ENCODE measurements at places on chromosomes 3 and 15. TPM values are rescaled to one million over a fixed set of nuclear protein-coding genes. Genes with fewer than 3 reads are reported as not detected.

DNA sequence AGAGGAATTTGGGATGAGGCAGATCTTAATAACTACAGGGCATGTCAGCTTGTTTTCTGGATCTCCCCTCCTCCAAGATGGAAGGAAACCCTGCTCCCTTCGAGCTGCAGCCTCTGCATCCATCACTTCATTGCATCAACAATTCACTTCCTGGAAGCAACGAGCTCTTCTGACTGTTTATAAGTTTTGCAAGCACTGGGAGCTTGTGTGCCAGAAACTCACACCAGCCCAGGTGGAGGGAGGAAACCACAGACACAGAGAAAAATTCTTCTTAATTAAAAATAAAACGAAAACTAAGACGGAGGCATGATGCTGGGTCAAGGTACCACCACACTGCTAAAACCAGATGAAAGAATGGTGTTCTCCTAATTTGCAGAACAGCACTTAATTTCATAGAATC is 10.6 kb downstream of the LRIG1 start:
- DNase-seq, result no peak

Gene MGLL
- total RNA-seq, result 0.29 TPM

- no peak for DNase-seq
Observed at GRCh38 chr15:29890336-29891095, 68.2 kb upstream of the TJP1 start.

GRCh38 chr3:33212406-33212805 is 6.2 kb downstream of the SUSD5 start:
- DNase-seq, result no peak

- DNase-seq, result no peak
Observed at GRCh38 chr3:66823009-66823397, 175.1 kb upstream of the KBTBD8 start.

Gene IQCF5
- not detected for total RNA-seq

DNA sequence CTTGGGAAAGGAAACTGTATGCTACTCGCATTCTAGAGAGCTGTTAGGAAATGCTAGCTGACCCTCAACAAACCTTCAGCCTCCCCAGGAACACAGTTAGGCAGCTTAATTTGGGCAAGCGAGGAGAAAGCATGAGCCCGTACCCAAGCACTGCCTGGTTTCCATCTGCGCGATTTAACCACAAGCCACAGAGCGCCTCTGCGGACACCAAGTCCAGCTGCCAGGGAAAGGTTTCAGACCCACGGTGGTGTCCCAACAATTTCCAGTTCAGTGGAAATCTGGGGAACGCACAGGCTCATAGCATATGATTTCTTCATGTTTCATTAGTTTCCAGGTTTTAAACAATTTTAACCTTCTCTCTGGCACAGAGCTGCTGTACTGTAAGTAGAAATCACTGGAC is 617.6 kb downstream of the FHIT start:
- DNase-seq, result no peak

Gene CLDN11
- not detected for total RNA-seq

DNA sequence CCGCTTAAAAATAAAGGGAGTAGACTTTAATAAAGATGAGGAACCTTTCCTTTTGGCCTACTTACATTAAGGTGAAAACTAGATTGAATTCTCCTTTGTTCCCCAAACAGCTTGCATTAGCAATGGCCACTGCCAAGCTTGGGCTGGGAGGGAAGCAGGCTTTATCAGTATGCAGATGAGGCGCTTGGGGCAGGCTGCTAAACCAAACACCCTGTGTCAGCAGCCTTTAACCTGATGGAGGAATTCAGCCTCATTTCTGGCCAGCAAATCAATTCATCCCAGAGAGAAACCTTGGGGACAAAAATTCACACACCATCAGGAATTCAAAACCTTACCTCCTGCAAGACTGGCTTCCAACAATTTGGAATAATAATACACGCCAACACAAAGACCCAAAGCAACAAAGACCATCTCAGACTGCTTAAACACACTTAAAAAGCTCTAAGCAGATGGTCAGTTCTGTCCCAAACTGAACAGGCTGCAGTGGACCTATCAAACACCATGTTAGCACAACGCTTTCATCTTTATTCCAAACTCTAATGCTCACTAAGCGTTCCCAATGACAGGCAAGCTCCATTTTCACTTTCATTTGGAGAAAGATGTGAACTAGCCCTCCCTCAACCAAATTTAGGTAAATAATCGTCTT is 255.1 kb upstream of the CMC1 start:
- no peak for DNase-seq

- DNase-seq, result no peak
Observed at GRCh38 chr3:104514776-104515175, 851.9 kb upstream of the ALCAM start.

DNA sequence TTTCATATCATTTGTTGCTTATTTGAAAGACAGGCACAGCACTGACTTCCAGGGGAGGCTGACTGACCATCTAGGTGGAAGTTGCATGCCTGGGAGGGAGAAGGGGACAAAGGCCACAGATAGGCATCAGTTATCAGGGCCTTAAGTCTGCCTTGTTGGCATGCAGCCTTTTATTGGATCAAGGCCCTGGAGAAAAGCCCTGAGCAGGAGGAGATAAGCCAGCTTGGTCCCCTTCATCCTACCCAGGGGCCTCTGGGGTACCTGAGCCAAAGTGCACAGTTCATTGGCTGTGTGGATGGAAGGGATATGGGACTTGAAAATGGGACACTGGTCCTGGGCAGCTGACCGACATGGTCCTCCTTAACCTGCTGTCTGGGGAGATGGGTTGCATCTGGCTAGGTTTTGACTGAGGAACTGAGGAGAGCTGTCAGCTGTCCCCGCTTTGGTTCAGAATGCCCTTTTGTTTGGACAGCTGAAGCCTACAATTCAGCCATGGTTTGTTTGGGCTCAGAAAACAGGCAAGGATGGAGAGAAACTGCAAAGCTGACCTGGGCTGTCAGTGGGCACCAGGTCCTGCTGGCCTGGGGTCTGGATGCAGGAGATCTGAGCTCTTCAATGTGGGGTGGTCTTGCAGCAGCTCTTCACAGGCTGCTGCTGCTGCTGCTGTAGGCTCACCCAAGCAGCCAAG is 60.0 kb downstream of the FLNB start:
- no peak for DNase-seq

Gene AP3B2
- 0.10 TPM for total RNA-seq

- DNase-seq, result no peak
Observed at GRCh38 chr15:68343579-68344225, 66.2 kb downstream of the FEM1B start.

Gene CEMIP
- not detected for total RNA-seq

- DNase-seq, result no peak
Observed at GRCh38 chr3:106140431-106140830, 271.6 kb upstream of the CBLB start.

- DNase-seq, result no peak
Observed at GRCh38 chr3:142165194-142165593, 15.8 kb upstream of the TFDP2 start.

DNA sequence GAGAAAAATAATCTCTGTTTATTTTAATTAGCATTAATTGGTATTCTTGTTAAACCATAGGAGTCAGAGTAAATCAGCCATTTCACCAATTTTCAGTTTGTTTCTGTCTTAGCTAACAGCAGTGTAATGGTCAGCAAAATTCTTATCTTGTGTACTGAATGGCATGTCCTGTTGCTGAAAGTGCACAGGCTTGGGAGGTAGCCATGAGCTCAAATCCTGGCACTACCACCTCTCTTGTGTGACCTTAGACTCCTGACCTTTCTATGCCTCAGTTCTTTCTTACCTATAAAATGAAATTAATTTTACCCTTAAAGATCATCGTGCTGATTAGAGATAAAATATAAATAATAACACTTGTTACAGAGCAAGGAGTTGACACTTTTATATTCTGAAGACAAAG is 35.8 kb downstream of the MLH1 start:
- no peak for DNase-seq

GRCh38 chr3:56025326-56025725 is 442.9 kb downstream of the ERC2 start:
- no peak for DNase-seq

GRCh38 chr3:120280566-120280965 is 4.5 kb downstream of the GPR156 start:
- DNase-seq, result no peak

Gene STRA6
- total RNA-seq, result 0.25 TPM

GRCh38 chr15:83565553-83566159 is 88.3 kb upstream of the ADAMTSL3 start:
- no peak for DNase-seq

GRCh38 chr3:133023362-133023761 is 14.8 kb upstream of the TMEM108 start:
- no peak for DNase-seq

DNA sequence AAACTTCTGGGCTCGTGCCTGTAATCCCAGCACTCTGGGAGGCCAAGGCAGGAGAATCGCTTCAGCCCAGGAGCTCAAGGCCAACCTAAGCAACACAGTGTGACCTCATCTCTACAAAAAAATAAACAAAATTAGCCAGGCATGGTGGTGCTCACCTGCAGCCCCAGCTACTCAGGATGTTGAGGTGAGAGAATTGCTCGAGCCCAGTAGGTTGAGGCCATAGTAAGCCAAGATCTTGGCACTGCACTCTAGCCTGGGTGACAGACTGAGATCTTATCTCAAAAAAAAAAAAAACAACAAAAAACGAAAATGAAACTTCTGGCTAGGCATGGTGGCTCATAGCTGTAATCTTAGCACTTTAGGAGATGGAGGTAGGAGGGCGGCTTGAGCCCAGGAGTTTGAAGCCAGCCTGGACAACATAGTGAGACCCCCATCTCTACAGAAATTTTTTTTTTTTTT is 53.7 kb downstream of the PIK3CB start:
- DNase-seq, result peak; percentile 4

Gene HERC2
- total RNA-seq, result 28.1 TPM

Gene PLSCR4
- total RNA-seq, result not detected

- peak; percentile 77 for DNase-seq
Observed at GRCh38 chr15:76147906-76148570, 88.3 kb downstream of the TMEM266 start.

DNA sequence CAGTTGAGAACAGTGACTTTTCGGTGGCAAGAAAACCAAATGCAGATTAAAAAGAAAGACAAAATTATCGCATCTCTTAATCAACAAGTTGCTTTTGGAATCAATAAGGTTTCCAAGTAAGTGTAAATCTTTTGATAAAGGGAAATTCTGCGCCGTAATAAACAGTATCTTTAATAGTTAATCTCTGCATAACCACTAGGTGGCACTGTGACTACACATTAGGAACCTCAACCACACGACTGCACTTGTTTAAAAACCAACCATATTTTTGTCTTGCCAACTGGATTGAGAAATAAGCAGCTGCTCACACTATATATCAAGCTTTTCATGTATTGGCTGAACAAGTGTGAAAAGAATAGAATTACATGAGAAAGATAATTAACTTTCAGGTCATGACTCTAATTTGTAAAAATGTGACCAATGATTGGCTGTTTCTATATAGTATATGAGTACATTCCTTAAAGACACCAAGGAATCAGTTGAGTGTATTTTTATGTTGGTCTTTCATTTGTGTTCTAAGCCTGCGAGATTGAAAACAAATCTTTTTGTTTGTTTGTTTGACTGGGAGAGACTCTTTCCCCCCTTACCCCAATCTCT is 72.7 kb downstream of the DZIP3 start:
- peak; percentile 20 for DNase-seq

Gene PIERCE2
- 0.31 TPM for total RNA-seq

Gene SETMAR
- 25.0 TPM for total RNA-seq

GRCh38 chr3:47849186-47849698 is 46.3 kb downstream of the DHX30 start:
- DNase-seq, result no peak

GRCh38 chr3:127849368-127849767 is 27.1 kb upstream of the MGLL start:
- DNase-seq, result no peak

GRCh38 chr15:84925906-84926305 is 41.4 kb downstream of the SLC28A1 start:
- DNase-seq, result no peak

- DNase-seq, result no peak
Observed at GRCh38 chr3:84224262-84224661, 734.5 kb upstream of the CADM2 start.

- DNase-seq, result no peak
Observed at GRCh38 chr3:58591517-58592510, 14.6 kb upstream of the FAM107A start.

Gene HDC
- total RNA-seq, result 0.32 TPM

Gene SYNPR
- total RNA-seq, result not detected

Gene GOLGA8S
- total RNA-seq, result 0.18 TPM

DNA sequence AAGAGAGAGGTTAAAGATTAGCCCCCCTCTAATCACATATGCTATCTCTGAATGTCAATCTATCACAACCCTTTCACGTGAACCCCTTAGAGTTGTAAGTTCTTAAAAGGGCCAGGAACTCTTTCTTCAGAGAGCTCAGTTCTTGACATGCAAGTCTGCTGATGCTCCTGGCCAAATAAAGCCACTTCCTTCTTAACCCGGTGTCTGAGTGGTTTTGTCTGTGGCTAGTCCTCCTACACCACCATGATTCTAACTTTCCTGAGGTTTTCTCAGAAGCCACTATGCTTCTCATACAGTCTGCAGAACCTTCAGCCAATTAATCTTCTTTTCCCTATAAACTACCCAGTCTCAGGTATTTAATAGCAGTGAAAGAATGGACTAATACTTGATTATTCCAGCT is 231.1 kb upstream of the CNTN6 start:
- no peak for DNase-seq

Gene GOLGA8K
- 0.56 TPM for total RNA-seq

- DNase-seq, result no peak
Observed at GRCh38 chr15:49674370-49674769, 53.5 kb downstream of the DTWD1 start.

DNA sequence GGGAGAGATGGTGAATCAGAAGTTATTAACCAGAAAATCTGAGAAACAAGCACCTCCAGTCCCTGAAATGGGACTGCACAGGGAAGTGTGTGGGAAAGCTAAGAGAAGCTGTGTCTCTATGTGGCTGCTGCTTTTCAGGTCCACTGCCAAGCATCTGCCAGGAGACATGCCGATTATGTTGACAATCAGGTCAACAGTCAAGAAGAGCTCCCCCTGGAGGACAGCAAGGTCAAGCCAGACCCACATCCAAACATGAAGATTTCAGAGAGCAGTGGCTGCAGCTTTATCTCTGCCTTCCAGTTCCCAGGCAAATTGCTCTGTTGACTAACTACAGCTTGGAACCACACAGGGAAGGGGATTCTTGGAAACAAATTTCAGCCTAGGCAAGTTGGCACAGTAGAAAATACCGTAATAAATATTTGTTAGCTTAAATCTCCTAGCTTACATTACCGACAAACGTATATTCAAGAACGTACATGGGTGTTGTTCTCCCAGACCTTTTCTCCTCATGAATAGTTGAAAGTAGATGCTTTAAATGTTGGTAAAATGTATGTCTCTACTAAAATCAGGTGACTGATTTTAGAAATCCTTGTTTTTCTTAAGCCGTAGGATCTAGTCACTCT is 394.5 kb upstream of the RARB start:
- peak; percentile 2 for DNase-seq

DNA sequence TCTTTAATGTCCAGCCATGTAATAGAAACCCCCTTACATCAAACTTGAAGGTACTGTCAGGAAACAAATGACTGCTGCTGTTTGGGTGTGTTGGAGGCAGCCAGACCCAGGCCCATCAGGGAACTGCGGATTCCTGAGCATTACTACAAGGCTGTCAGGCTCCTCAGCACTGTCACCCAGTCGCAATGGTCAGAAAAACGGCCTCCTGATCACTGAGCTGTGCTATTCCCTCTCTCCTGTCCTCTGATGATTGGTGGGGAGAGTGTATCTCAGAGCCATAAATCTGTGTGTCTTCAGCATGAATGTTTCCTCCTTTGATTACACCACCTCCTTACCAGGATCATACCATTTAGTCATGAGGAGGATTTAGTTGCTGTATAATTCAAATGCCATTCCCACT is 135.2 kb upstream of the GADL1 start:
- no peak for DNase-seq

Gene CPNE9
- not detected for total RNA-seq

Data from activated naive CD8-positive, alpha-beta T cell treated with anti-CD3 and anti-CD28 coated beads for 36 hours (primary cell).